ENCODE measurements at places on chromosomes 2 and 18. TPM values are rescaled to one million over a fixed set of nuclear protein-coding genes. Genes with fewer than 3 reads are reported as not detected.

GCKR gene
- not detected for total RNA-seq

GKN1 gene
- total RNA-seq = not detected

GPBAR1 gene
- not detected for total RNA-seq

DYSF gene
- total RNA-seq = 9.4 TPM

OXER1 gene
- total RNA-seq = 4.5 TPM

CCDC74B gene
- 31.2 TPM for total RNA-seq

DNAJB2 gene
- total RNA-seq = 163 TPM

VWA3B gene
- 4.0 TPM for total RNA-seq

DSC3 gene
- 13.5 TPM for total RNA-seq

DNA sequence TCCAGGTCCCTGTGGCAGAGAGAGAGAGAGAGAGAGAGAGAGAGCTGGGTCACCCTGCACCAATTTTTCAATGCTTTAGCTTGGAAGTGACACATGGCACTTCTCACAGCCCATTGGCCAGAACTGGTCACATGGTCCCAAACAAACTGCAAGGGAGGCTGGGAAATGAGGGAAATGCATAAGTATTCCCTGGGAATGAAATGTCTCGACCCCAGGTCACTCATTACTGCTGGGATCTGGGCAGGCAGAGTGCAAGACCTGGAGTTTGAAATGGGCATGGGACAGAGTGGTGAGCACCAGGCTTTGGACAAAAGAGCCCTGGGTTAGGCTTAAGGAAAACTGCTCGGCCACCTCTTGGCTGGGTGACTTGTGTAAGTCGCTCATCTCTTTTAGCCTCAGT is 37.0 kb downstream of the SMAD7 start:
- no peak for DNase-seq

DNA sequence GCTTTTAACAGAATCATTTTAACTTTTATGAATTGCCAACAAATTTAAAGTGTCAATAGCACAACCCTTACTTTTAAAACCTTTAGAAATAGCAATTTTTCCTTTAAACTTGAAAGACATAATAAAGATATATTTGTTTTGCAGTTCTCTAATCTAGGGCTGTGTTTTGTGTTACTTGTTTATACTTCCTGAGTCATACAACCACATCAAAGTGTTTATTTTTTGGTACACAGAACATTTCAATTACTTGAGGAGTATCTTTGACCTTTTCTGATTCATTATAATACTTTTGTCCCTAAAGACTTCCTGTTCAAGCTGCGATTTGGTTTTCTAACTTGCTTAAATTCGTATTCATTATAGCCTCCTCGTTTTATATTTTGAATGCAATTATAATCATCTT is 21.8 kb downstream of the TYW5 start:
- no peak for DNase-seq

DNA sequence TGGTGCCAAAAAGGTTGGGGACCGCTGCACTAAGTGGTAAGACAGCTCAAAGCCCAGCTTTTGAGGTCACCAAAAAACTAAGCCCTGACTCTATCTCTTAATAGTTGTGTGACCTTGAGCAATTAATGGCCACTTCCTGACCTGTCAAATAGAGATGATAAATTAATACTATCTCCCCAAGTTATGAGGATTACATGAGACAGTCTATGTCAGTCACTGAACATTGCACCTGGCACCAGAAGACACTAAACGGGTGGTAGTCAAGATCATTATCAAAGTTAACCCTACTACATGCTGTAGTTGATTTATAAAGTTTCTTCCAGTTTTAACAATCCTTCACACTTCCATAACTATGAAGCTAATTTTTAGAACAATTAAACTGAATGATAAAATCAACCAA is 36.5 kb downstream of the STPG4 start:
- DNase-seq = no peak

DNA sequence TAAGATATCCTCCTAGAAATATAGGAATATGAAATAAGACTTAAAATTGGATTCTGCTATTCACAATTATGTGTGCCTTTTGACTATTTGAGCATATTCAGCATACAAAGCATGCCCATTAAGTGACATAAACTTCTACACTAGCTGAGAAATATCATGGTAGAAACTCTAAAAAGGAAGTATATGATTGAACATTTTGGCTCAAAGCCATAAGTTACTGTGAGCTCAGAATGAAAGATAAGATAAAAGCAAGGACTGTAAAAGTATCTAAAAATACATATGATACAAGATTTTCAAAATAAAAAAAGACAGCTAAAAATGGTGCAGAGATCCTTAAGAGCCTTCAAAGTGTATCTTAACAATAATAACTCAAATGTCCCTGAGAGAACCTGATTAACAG is 340.5 kb upstream of the SLC39A10 start:
- no peak for DNase-seq

DNA sequence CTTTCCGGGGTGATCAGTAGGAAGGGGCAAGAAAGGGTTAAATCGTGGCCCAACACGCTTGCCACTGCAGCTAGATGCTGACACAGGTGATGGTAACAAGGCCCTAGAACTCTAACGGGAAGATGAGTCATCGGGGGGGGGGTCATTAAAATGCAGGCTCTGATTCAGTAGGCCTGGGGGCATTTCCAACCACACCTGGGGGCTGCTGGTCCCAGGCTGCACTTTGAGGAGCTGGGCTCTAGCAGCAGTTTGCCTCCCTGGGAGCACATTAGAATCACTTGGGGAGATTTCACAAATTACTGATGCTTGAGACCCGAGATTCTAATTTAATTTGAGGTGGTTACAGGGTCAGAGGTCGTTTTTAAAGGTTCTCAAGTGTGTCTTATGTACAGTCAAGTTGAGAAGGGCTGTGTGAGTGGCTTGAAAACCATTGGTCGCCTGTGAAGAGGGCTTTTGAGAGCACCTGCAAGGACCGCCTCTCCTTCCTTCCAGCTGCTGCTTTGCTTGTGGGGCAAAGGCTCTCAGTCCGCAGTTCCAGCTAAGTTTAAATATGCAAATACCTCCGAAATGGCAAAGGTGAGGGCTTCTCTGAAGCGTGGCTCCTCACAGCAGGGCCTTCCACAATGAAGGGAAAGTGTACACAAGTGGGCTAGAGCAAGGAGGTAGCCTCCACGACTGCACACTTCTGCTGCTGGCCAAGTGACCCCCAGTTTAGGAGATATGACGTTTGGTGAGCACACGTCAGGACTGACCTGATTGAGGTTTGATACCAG is 128.0 kb upstream of the MSH6 start:
- DNase-seq = no peak

- DNase-seq = peak; percentile 16
Observed at GRCh38 chr2:75560022-75560767, 544 bp downstream of the EVA1A start.

DNA sequence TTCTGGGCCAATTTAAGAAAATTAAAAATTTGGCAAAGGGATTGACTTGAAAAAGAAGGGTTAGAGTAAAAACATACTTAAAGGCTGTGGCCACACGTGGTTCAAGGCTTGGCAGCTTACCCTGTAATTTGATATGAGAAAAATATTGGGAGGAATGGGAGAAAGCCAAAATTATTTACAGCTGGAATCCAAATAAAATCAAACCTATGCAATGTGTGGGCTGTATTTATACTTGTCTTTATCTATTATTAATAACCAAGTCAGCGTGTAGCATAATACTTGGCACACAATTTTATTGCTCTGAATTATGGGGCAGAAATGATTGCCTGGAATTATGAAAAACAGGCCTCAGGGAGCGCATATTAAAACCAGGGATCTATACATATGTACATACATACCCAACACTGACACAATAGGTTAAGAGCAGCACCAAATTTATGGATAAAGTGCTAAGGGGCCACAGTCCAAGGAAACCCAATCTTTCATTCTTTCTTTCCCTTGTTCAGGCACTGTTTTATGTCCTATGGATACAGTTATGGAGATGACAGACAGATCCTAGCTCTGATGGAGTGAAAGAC is 35.6 kb downstream of the FAM124B start:
- DNase-seq = no peak

GRCh38 chr2:153227981-153228380 is 250.6 kb downstream of the RPRM start:
- no peak for DNase-seq

DNA sequence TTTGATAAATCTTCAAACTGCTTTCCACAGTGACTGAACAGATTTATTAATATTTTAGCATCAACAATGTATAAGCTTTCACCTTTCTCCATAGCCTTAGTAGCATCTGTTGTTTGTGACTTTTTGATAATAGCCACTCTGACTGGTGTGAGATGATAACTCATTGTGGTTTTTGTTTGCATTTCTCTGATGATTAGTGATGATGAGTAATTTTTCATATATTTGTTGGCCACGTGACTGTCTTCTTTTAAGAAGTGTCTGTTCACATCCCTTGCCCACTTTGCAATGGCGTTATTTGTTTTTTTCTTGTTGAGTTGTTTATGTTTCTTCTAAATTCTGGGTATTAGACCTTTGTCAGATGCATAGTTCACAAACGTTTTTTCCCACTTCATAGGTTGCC is 952.9 kb downstream of the TRIB2 start:
- DNase-seq = no peak

DNA sequence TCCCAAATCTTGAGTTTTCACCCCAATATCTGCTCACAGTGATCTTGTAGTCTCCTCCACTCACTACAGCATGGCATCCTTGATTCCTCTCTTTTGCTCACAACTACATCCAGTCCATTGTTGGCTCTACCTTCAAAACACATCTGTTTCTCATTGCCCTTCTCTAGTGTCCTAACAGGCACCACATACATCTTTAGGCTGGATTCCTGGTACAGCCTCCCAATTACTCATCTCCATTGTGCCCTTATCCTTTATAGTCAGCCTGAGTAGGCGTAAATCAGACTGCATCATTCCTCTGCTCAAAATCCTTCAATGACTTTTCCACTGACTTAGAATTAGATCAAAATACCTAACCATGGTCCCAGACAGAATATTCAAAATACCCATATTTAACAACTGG is 10.7 kb upstream of the TAF1B start:
- DNase-seq = no peak

DNA sequence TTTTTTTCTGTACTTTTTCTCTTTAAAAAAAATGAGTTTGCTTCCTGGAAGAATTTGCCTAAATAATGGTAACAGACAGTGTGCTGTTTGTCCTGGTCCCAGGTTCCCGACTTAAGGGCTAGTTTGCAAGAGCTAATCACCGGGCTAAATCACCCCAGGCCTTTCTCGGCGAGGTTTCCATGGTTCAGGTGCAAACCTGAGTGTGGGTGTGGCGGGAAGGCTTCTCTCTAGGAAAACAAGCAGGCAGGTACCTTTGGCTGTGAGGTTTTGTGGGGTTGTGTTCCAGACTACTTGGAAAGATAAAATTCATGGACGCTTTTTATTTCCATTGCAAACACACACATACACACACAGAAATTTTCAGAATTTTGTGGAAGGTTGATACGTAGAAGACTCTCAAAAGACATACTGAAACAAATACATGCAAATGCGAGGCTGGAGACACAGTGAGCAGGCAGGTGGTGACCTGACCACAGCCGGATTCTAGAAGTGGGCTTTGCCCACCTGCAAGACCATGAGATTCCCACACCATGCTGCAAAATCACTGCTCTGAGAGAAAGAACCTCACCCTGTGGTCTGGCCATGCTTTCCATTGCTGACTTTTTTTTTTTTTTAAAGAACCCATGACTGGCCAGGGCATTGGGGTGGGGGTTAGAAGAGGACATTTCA is 815 bp downstream of the CNDP1 start:
- DNase-seq = no peak

- DNase-seq = no peak
Observed at GRCh38 chr18:400456-400855, 100.0 kb downstream of the COLEC12 start.

- no peak for DNase-seq
Observed at GRCh38 chr2:16172324-16173175, 232.2 kb downstream of the MYCN start.

DNA sequence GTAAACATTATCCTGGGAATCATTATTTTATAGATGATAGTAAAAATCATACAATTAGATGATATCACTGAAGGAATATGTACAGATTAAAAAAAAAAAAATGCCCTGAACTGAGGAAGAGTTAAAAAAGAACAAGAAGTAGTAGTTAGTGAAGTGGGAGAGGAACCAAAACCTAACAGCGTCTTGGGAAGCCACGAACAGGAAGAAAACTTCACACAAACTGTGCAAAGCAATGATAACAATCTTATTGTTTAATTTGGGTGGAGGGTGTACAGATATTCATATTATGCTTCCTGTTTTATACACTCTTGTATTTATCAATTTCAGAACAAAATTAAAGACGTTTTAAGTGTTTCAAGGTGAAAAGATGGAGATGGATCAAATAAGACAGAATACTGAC is 3.5 kb downstream of the HEATR5B start:
- no peak for DNase-seq

- no peak for DNase-seq
Observed at GRCh38 chr2:232688201-232688600, 8.9 kb upstream of the GIGYF2 start.

- no peak for DNase-seq
Observed at GRCh38 chr2:181312515-181312927, 144.7 kb upstream of the ITGA4 start.

DNA sequence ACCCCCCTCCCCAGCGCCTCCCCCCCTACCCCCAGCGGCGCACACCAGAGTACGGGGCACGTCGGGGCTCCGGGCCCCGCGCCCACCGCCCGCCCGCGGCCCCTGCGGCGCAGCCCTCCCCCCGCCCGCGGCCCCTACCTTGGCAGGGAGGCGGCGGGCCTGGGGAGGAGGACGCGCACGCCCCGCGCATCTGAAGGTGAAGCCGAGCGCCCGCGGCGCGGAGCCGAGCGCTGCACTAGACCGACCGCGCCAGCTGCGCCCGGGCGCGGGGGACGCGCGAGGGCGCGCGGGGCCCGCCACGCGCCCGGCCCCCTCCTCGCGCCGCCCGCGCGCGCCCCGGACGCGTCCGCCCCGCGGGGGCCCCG is at the start of gene ZNF516:
Gene ZNF516 (minus strand): TSS at position 237 of the 365 bp plus-strand sequence. CDS start 52,188 bp downstream, outside the sequence.
- no peak for DNase-seq

DNA sequence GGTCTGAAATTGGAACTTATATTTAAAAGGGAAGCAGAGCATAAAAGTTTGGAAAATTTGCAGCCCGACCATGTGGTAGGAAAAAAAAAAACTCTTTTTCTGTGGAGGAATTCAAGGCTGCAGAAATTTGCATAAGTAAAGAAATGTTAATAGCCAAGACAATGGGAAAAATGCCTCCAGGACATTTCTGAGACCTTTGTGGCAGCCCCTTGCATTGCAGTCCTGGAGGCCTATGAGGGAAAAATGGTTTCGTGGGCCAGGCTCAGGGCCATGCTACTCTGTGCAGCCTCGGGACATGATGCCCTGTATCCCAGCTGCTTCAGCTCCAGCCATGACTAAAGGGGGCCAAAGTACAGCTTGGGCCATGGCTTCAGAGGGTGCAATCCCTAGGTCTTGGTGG is 71.9 kb upstream of the SLC16A14 start:
- no peak for DNase-seq

GRCh38 chr18:12057419-12058039 is 36.1 kb upstream of the ANKRD62 start:
- no peak for DNase-seq

Data from prostate gland (tissue), 2 donors.